ENCODE measurements at places on chromosomes 3 and 15.

DNA sequence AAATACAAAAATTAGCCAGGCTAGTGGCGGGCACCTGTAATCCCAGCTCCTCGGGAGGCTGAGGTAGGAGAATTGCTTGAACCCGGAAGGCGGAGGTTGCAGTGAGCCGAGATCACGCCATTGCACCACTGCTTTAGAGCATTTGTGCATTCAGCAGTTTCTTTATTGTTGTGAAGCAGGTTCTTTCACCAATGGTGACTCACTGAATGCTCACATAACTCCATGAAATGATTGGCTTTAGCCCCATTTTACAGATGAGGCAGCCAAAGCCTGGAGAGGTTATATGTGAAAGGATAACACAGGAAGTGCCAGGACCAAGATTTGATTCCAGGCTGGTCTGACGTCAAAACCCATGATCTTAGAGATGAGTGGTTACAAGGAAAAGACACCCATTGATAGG is 195.2 kb downstream of the SLCO3A1 start:
- DNase-seq, result no peak

GRCh38 chr15:86611417-86612040 is 531.9 kb downstream of the AGBL1 start:
- no peak for DNase-seq

GRCh38 chr15:70466895-70467529 is 296.3 kb downstream of the UACA start:
- no peak for DNase-seq

- no peak for DNase-seq
These were observed 9.1 kb downstream of the ADAMTS17 start for GRCh38 chr15:100332721-100333120.

- no peak for DNase-seq
These were observed 81.9 kb downstream of the CHL1 start for GRCh38 chr3:278300-279064.

GRCh38 chr15:70854666-70854976 is 664 bp upstream of the LARP6 start:
- no peak for DNase-seq

DNA sequence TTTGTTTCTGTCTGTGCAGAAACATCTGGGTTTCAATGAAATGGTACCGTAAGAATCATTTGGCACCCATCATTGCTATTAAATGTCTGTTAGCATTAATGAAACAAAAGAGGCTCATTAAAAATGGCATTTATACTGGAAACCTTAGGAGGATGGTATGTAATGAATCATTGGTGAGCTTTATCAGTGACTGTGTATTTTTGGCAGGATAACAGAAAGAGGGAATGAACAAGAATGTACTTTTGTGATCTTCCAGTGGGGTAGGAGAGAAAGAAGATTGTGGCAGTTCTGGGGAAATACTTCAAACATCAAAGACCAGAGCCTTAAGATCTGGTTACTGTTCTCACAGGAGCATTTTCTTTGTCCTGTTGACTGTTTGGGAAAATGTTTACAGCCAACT is 4.7 kb upstream of the DCBLD2 start:
- DNase-seq, result no peak
